Pancreas (tissue), 10 donors: ENCODE measurements at places on chromosomes 4 and X. TPM values are rescaled to one million over a fixed set of nuclear protein-coding genes. Genes with fewer than 3 reads are reported as not detected.

Gene IL13RA2
- not detected for total RNA-seq

Gene CASP3
- 5.7 TPM for total RNA-seq

Gene PNMA6F
- not detected for total RNA-seq

Gene PABPC5
- 0.12 TPM for total RNA-seq

Gene C4orf51
- total RNA-seq: not detected

Gene SPATA18
- total RNA-seq: 3.3 TPM

Gene SSX2
- not detected for total RNA-seq

DNA sequence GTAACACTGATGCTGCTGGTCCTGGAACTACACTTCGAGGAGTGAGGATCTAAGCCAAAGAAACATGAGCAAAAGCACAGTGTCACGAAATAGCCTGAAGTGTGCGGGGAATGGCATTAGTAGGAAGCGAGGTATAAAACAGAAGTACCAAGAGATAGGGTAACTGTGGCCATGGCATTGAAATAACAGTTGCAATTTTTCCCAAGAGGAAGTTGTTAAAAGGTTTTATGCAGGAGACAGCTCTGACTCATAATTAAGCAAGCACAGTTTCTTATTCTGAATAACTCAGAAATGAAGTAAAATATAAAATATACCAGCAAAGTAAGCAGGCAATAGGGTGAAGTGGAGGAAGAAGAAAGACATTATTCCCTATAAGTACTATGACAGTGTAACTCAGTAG lies 90.3 kb upstream of the TMEM150C start:
- no peak overlapping the region for H3K4me3 ChIP-seq
- no peaks in the 10 kb centered on the region for H3K4me1 ChIP-seq
- no peak for DNase-seq
- H3K36me3 ChIP-seq: no peaks in the 10 kb centered on the region

GRCh38 chrX:134588806-134589205 lies 69.5 kb downstream of the PLAC1 start:
- no peaks in the 10 kb centered on the region for H3K27me3 ChIP-seq
- H3K4me3 ChIP-seq: no peak overlapping the region
- H3K36me3 ChIP-seq: no peaks in the 10 kb centered on the region

DNA sequence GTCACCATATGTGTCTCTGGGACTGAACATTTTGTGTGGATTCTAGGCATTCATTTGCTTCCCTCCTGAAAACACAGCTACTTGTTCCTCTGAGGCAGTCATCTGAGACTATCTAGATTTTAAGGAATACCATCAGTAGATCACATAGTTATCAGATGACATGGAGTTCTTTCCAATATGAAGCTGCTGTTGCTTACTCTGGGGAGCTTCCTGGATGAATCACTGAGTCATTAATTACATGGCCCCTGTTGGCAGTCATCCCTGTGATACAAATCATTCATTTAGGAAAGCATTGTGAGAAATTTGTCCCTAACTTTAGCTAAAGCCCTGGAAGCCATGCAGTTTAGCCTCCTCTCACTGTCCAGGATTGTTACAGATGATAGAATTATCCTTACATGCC lies 98.2 kb upstream of the ARSJ start:
- no peak for DNase-seq
- H3K36me3 ChIP-seq: no peaks in the 10 kb centered on the region
- no peak overlapping the region for H3K4me3 ChIP-seq
- H3K27ac ChIP-seq: no peak overlapping the region

DNA sequence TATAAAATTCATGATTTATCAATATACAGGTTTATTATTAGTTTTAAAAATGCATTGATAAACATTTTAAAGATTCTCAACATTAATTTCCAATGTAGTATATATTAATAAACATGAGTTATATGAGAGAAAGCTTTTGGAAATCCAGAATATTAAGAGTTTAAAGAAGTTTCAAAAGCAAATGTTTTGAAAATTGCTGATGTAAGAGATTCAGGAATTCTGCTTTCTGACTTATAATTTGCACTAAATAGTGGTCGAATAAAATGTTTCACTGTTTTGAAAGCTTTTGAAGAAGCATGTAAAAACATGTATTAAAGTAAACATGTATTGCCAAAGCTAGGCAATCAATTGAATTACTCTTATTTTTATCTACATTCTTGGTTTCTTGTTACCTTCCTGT lies 151.2 kb upstream of the CXorf51B start:
- no peaks in the 10 kb centered on the region for H3K27me3 ChIP-seq
- H3K4me1 ChIP-seq: no peaks in the 10 kb centered on the region
- H3K27ac ChIP-seq: no peak overlapping the region
- H3K4me3 ChIP-seq: no peak overlapping the region
- DNase-seq: no peak
- no peaks in the 10 kb centered on the region for H3K36me3 ChIP-seq

GRCh38 chrX:112473654-112474053 lies 206.1 kb downstream of the LHFPL1 start:
- H3K4me1 ChIP-seq: no peaks in the 10 kb centered on the region
- no peaks in the 10 kb centered on the region for H3K36me3 ChIP-seq
- no peak overlapping the region for H3K27ac ChIP-seq
- DNase-seq: no peak
- H3K27me3 ChIP-seq: no peaks in the 10 kb centered on the region
- H3K4me3 ChIP-seq: no peak overlapping the region

GRCh38 chrX:122591546-122591945 lies 592.5 kb upstream of the GRIA3 start:
- no peak overlapping the region for H3K4me3 ChIP-seq
- H3K27me3 ChIP-seq: no peaks in the 10 kb centered on the region
- no peak for DNase-seq
- H3K4me1 ChIP-seq: no peaks in the 10 kb centered on the region
- no peaks in the 10 kb centered on the region for H3K36me3 ChIP-seq
- H3K27ac ChIP-seq: no peak overlapping the region

GRCh38 chr4:110489901-110490508 lies 14.1 kb downstream of the ENPEP start:
- no peaks in the 10 kb centered on the region for H3K36me3 ChIP-seq
- no peak for DNase-seq
- H3K4me1 ChIP-seq: no peaks in the 10 kb centered on the region
- H3K4me3 ChIP-seq: no peak overlapping the region
- H3K27me3 ChIP-seq: no peaks in the 10 kb centered on the region

- no peak overlapping the region for H3K27ac ChIP-seq
- H3K36me3 ChIP-seq: no peaks in the 10 kb centered on the region
- H3K4me3 ChIP-seq: no peak overlapping the region
- DNase-seq: no peak
- H3K27me3 ChIP-seq: no peaks in the 10 kb centered on the region
- no peaks in the 10 kb centered on the region for H3K4me1 ChIP-seq
Measured at GRCh38 chrX:75303795-75304194, 29.9 kb downstream of the UPRT start.

DNA sequence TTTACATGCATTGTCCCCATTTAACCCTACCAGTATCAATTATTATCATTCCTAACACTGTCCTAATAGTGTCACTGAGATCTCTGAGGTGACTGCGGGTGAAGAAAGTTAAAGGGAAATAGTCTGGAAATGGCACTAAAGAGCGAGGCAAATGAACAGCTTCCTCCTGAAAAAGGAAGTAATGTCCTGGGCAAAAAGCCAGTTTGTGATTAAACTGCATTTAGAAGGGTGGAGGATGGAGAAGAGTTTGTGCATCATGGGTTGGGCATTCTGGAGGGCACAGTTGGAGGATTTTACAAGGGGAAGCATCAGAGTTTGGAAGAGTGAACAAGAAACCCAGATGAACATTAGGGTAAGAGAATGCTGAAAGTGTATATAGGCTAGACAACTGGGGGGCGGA lies 60.5 kb upstream of the SLC25A4 start:
- H3K27ac ChIP-seq: no peak overlapping the region
- H3K4me3 ChIP-seq: no peak overlapping the region
- no peaks in the 10 kb centered on the region for H3K36me3 ChIP-seq
- H3K4me1 ChIP-seq: no peaks in the 10 kb centered on the region
- DNase-seq: no peak

- H3K36me3 ChIP-seq: no peaks in the 10 kb centered on the region
- H3K4me3 ChIP-seq: no peak overlapping the region
- DNase-seq: peak; percentile 32
- H3K4me1 ChIP-seq: peaks cover 40% of the 10 kb centered on the region
Measured at GRCh38 chr4:38131371-38132091, 171.3 kb downstream of the PTTG2 start.

- H3K36me3 ChIP-seq: no peaks in the 10 kb centered on the region
- DNase-seq: no peak
- no peak overlapping the region for H3K27ac ChIP-seq
- H3K27me3 ChIP-seq: no peaks in the 10 kb centered on the region
Measured at GRCh38 chr4:55143858-55144257, 18.5 kb upstream of the KDR start.

- no peaks in the 10 kb centered on the region for H3K27me3 ChIP-seq
- no peaks in the 10 kb centered on the region for H3K36me3 ChIP-seq
- no peaks in the 10 kb centered on the region for H3K4me1 ChIP-seq
- no peak for DNase-seq
- H3K27ac ChIP-seq: no peak overlapping the region
- no peak overlapping the region for H3K4me3 ChIP-seq
Measured at GRCh38 chrX:11264925-11265324, 28.3 kb upstream of the AMELX start.

GRCh38 chr4:46254788-46255187 lies 130.9 kb upstream of the GABRG1 start:
- no peaks in the 10 kb centered on the region for H3K36me3 ChIP-seq
- no peak overlapping the region for H3K27ac ChIP-seq

DNA sequence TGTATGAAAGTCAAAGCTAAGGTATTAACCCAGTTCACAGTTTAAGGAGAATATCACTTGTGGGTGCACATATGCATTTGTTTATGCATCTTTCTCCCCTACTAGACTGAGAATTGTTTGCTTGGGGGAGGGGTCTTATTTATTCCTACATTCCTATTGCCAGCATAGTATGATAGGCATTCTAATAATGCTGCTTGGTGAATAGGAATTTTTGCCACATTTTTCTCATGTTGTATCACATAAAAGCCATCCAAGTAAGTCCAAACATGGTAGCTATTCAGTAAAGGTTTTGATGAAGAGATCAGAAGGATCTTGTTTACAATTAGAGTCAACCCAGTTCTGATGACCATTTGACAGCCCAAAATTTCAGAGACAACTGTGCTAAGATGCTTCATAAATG lies 48.6 kb downstream of the ASB9 start:
- DNase-seq: no peak
- no peaks in the 10 kb centered on the region for H3K4me1 ChIP-seq
- H3K4me3 ChIP-seq: no peak overlapping the region

DNA sequence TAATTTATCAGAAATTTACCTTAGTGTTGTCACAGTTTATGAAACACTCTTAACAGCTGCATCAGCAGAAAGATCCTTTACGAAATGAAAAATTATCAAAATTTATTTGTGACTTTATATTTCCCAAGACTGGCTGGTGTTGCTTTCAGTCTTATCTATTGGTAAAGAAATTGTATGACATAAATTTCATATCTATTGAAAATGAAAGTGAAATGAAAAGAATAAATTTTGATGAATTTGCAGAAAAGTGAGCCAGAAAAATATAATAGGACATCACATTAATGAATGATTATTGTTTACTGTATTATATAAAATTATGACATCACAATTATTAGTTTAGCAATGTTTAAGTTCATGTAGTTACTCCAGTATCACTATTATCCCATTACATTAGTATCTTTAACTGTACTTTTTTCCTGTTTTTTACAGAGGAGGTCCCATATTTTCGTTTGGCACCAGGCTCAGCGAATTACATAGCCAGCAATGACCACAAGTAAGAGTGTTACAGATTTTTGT lies 13.2 kb upstream of the TMEM165 start:
- H3K27me3 ChIP-seq: no peaks in the 10 kb centered on the region
- no peaks in the 10 kb centered on the region for H3K36me3 ChIP-seq
- H3K27ac ChIP-seq: no peak overlapping the region
- DNase-seq: no peak
- H3K4me3 ChIP-seq: no peak overlapping the region

- H3K27ac ChIP-seq: no peak overlapping the region
- no peaks in the 10 kb centered on the region for H3K36me3 ChIP-seq
- H3K4me1 ChIP-seq: no peaks in the 10 kb centered on the region
Measured at GRCh38 chrX:25084446-25084845, 68.7 kb upstream of the ARX start.

GRCh38 chrX:150502979-150503897 lies 65.2 kb upstream of the MTM1 start:
- no peak overlapping the region for H3K4me3 ChIP-seq
- H3K27ac ChIP-seq: peak overlapping the region; percentile 58
- no peaks in the 10 kb centered on the region for H3K27me3 ChIP-seq
- DNase-seq: no peak

- peaks cover 7% of the 10 kb centered on the region for H3K27me3 ChIP-seq
- no peaks in the 10 kb centered on the region for H3K4me1 ChIP-seq
- no peak overlapping the region for H3K4me3 ChIP-seq
- H3K36me3 ChIP-seq: no peaks in the 10 kb centered on the region
Measured at GRCh38 chrX:42276982-42277690, 353.8 kb upstream of the CASK start.

GRCh38 chrX:136146614-136147314 lies 569 bp upstream of the FHL1 start:
- no peaks in the 10 kb centered on the region for H3K4me1 ChIP-seq
- peak overlapping the region; percentile 50 for H3K4me3 ChIP-seq
- H3K36me3 ChIP-seq: no peaks in the 10 kb centered on the region

DNA sequence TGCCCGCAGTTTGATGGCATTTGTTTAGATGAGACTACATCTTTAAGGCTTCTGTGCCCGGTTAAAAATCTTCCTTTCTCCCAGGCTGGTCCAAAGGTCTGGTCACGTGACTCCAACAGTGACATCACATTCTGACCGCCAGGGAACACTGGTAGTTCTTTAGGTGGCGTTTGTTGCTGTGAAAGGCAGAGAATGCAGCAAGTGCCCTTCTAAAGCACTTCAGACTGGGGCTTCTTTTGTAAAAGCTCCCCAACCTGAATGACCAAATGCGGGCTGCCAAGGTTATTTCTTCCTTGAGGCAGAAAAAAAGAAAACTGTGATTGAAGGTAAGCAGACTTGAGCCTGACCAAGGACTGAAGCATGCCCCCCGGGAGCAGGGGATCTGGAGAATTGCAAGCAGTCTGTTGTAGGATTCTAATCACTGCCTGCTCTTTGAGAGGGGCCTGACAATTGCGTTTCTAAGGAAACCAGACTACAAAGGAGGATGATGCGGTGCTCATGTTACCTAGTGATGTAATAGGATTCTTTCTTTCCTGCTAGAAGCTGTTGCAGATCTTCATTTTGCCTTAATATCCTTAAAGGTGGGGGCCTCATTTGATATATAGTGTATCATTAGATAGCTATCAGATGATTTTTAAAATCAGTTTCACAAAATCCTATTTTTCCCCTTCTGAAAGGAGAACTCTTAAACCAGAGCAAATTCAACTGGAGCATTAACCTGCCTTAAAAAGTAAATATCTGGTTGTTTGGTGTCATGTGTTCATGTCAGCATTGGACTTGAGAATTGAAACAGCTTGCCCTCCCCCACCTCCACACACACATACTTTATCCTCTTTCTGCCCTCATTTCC lies 133.1 kb downstream of the AKAP4 start:
- H3K27ac ChIP-seq: no peak overlapping the region
- no peaks in the 10 kb centered on the region for H3K4me1 ChIP-seq
- no peak for DNase-seq
- H3K27me3 ChIP-seq: no peaks in the 10 kb centered on the region

GRCh38 chrX:136819031-136819703 lies 38.4 kb upstream of the ARHGEF6 start:
- H3K4me1 ChIP-seq: no peaks in the 10 kb centered on the region
- no peak overlapping the region for H3K27ac ChIP-seq
- no peak for DNase-seq
- no peaks in the 10 kb centered on the region for H3K27me3 ChIP-seq
